NCI-H526 (cell line): ENCODE measurements at places on chromosomes 6 and 20.

DNA sequence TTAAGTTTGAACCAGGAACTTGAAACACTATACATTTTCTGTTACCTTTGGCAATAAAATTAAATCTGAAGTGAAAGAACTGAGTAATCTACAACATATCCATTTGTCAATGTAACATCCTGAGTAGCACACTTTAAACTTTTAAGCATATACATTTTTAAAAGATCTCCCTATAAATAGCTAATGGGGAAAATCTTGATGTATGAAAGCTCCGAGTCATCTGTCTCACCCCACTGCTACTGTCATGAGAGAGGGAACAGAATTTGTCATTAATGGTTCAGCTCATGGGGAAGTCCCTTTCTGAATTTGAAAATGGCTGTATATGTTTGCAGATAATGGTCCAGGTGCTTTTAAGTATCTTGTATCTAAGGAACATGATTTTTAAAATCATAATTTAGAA lies 55.2 kb upstream of the NOX3 start:
- DNase-seq, result no peak

GRCh38 chr6:140773276-140773675 lies 1359.4 kb upstream of the GJE1 start:
- DNase-seq, result no peak

DNA sequence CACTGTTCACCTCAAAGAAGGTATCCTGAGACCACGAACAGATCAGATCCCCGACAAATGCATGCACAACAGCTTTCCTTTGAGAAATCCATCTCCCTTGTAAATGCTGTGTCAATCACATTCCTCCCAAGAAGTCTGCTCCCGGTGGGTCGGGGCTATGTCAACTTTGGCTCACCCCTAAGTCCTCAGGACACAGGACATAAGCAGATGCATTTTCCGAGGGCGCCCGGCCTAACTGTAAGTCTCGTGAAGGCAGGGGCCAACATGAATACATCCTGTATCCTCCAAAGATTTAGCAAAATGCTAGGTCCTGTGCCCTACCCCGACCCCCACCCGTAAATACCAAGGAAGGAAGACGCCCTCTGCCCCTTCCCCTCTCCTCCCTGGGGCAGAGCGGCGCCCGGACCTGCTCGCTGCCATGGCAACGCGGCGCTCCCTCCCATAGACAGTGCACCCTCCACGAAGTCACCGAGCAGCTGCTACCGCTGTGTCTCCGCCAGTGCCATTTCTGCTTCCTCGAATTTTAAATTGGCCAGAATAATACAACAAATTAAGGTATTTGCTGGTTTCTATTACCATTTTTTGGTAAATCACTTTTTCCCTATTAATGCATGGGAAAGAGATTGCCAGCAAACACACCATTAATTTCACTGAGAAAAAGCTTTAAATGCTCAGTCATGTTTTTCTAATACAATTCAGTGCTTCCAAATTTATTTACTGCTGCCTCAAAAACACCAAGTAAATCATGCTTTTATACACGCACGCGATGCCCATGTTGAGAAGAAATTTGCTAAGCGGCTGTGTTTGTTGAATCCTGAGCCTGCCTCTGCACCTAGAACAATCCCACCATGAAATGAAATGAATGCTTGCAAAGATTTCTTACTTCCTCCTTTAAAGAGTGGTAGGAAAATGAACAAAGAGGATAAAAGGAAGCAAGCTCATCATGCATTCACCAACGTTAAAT lies 100.6 kb downstream of the PCSK2 start:
- peak; percentile 21 for DNase-seq

- DNase-seq, result no peak
Measured at GRCh38 chr20:37518606-37519507, 2.2 kb upstream of the NNAT start.

DNA sequence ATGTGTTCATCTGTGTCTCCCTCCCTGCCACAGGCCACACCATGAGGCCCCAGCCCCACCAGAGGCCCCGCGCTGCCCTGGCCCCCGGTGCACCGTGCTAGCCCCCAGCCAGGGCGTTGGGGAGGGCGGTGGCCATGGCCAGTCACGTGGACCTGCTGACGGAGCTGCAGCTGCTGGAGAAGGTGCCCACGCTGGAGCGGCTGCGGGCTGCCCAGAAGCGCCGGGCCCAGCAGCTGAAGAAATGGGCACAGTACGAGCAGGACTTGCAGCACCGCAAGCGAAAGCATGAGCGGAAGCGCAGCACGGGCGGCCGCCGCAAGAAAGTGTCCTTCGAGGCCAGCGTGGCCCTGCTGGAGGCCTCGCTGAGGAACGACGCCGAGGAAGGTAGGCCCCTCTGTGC lies 30.3 kb downstream of the PPP1R16B start:
- no peak for DNase-seq

GRCh38 chr20:63112491-63113219 lies 103.3 kb downstream of the YTHDF1 start:
- DNase-seq, result no peak
